ENCODE measurements at places on chromosomes 7 and 10. TPM values are rescaled to one million over a fixed set of nuclear protein-coding genes. Genes with fewer than 3 reads are reported as not detected.

DNA sequence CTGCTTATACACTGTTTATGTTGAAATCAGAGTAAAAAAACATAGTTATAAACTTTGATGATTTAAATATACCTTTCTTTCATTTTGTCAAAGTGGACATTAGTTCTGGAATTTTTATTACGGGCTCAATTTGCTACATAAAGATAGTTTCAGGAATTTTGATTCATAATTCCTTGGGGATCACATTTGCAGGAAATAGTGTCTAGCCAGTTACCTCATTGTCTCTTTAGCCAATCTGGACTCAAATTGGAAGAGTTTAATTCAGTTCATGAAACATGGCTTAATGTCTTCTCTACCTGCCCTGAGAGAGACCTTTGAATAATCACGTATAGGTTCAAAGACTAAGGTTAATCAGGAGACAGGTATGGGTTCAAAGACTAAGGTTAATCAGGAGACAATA, 262.6 kb downstream of the HGF start:
- no peak for DNase-seq

DNA sequence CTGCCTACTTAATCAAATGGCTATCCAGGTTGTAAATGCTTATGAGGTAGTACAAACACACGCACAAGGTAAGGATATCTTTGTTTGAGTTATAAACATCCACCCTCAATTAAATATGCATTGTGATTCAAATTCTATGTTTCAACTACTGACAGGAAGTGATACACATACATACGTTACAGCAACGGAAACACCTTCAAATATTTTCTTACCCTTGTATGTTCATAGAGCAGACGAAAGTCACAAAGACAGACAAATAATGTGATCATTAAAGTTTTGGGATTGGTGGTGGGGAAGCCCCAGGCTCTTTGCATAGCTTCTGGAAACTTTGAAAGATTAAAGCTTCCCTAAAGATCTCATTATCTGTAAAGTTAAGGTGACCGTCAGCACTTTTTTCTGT, 521.0 kb downstream of the PARD3 start:
- DNase-seq = no peak

DNA sequence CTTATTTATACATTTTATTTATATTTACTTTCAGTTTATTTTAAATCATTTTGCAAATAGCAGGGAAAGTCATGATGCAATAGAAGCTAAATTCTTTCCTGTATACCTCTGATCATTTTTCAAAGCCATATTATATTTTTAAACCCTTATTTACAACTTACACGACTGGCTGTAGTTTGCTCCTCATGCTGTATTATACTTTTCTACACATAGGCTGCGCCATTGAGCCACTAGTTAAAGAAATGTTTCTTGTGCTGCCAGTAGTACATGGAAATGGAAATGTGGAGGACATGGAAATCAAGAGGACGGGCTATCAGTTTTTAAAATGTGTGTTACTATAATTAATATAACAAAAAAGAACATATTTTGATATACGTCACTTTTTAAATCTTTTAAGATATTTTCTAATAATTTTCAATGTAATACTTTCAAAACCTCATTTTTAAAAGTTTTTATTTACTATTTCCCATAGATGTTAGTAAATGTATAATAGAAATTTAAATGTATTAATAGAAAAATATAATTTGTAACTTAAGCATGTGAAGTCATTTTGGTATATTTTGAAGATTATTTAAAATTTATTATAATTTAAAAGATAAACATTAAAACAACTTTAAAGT, 118.5 kb downstream of the VTI1A start:
- DNase-seq = peak; percentile 81

GRCh38 chr7:106484562-106484961, 176.4 kb downstream of the CCDC71L start:
- peak; percentile 58 for DNase-seq

- DNase-seq = no peak
Observed at GRCh38 chr7:6172910-6173295, 99.5 kb downstream of the CYTH3 start.

DNA sequence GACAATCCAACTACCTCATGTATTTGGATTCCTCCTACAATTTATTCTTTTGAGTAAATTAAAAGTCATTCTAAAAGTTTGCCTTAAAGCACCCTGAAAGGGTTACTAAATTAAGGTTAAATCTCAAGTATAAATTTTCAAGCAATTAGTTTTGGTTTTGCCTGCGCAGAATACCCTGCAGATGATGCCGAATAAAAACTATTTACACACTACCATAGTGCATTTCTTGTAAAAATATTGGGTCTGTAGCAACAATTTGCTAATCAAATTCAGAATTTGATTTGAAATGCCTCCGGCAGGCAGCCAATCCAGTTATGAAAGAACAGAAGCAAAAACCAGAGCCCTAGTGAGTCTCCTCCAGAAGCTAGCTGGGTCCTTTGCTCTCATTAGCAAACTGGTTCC, 122.2 kb downstream of the TWIST1 start:
- DNase-seq = peak; percentile 58

- no peak for DNase-seq
Observed at GRCh38 chr7:136971776-136972175, 103.3 kb downstream of the CHRM2 start.

DNA sequence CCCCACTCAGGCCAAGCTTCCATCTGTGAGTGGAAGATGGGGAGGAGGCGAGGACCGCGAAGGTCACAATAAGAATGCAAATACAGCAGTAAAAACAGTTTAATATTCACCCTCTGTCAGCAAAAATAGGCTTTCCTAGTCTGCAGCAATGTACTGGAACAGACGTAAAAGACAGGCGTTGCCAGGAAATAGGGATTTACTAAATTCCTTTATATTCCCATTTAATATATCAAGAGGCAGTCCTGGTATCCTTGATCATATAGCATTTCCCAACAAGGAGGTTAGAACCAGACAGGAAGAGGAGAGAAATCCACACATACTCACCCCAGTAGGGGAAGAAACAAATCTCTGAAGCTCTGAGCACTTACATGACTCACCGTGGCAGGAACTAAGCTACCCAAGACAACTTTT, 1054.9 kb upstream of the C7orf33 start:
- DNase-seq = peak; percentile 36

The GRID2IP gene
- not detected for total RNA-seq

The CACUL1 gene
- 14.8 TPM for total RNA-seq

The HOXA13 gene
- total RNA-seq = 0.43 TPM

Data from GM23248 (cell line).